Inflammatory macrophage treated with lipopolysaccharide for 4 hours (primary cell): ENCODE measurements at places on chromosomes 16 and 17.

- DNase-seq, result no peak
Measured at GRCh38 chr17:70091696-70092095, 16.7 kb downstream of the KCNJ16 start.

DNA sequence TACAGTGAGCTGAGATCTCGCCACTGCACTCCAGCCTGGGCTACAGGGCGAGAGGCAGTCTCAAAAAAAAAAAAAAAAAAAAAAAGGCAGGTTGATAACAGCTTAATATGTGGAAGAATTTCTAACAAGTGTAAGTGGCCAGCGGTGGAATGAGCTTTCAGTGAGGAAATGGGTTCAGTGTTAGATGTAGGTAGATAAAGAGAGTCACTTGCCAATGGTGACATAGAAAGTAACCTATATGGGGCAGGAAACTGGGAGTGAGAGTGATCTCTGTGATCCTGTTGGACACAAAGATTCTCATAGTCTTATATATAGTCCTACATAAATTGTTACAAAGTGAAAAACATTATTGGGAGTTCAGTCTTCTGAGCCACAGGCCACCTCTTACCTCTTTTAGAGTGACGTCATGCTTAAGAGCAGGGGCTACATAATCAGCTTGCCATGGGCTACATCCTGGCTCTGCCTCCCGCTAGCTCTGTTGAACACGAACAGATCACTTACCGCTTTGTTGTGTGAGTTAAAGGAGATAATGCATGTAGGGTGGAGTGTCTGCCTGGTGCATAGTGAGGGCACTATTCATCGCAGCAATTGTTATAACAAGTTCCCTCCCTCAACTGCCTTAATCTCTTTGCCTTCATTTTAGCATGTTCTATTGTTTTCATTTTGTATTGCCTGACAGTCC, 110.2 kb upstream of the ELAC2 start:
- no peak for DNase-seq

GRCh38 chr17:49110509-49110908, 22.1 kb upstream of the B4GALNT2 start:
- no peak for DNase-seq

DNA sequence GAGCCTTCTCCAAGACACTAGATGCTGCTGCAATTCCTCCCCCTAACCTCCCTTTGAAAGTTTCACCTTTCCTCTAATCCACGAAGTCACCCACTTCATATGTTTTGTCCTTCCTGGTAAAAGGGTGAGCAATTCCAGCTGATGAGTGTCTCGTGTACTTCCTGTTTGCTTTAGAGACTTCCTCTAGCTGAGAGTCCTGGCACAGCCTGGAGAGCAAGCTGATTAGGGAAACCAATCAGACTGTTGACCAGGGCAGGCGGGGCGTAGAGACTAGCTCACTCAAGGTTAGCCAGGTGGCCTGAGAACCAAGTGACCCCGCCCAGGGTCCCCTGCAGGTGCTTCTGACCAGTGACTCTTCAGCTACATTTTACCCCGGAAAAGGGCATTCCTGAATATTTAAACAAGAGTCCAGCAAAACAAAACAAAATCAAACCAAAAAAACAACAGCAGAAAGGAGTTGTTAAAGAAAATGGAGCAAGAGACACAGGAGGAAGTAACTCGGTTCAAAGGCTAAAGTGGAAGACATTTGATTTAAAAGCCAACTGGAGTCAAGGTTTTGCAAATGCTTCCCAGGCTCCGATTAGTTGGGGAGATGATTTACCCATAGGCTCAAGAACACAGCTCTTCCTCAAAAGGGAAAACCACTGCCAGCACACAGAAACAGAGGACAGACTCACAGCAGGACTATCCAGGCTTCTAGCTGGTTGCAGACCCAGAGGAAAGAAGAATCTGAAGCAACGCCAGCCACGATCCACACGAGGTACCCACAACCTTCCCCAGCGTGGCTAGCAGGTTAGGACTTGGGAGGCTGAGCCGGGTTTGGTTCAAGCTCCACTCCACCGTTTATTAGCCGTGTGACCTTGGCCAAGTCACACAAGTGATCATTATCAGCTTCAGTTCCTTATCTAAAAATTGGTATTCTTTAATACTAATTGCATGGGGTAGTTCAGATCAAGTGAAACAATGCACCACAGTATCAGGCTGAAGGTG, 13.4 kb downstream of the HSPB9 start:
- peak; percentile 86 for DNase-seq

- peak; percentile 33 for DNase-seq
Measured at GRCh38 chr16:11681976-11682654, 13.9 kb downstream of the SNN start.

GRCh38 chr17:56880571-56880970, 33.3 kb downstream of the TRIM25 start:
- DNase-seq, result no peak

DNA sequence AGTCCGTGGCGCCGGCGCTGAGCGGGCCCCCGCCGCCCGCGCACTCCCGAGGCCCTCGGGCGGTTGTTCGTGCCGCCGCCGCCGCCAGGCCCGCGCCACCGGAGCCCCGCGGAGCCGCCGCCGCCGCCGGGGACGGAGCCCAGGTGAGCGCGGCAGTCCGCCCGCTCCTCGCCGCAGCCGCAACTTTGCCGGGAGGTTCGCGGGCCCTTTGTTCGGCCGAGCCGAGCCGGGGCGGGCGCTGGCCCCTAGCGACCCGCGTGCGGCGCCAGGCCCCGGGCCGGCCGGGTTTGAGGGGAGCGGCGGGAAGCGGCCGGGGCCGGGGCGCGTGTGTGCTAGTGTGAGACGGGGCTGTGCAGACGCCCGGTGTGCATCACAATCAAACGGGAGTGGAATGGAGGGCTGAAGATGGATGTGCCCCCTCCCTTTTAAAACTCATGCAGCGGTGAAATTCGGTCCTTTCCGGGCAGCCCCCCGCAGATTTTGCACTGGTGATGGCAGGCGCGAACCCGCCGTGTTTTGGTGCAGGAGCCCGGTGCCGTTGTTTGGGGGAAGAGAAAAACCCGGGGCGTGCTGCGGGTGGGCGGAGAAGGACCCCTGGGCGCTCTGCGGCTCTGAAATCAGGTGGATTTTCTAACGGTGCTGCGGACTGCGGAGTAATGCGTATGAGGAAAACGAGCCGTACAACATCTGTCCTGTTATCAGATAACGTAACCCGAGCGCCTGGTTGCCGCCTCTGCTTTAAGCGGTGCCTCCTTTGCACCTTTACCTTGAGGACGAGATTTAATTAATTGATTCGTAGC, 823 bp downstream of the TNRC6C start:
- no peak for DNase-seq

DNA sequence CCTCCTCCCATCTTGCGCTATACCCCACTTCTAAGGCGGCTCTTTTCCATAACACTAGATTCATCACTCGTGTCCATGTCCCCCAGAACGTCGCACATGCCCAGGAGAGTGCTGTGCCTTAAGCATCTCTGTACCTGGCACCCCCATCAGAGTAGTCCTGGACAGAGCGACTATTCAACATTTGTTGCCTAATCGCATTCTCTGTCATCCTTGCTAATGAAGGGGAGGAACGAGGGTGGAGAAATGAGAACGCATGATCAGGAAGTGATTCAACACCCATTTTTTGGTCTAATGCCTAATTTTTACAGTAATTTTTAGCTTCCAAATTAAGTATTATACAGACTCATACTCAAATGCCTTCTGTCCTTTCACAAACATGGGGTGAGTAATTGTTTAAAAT, 53.2 kb downstream of the SLC39A11 start:
- DNase-seq, result no peak

DNA sequence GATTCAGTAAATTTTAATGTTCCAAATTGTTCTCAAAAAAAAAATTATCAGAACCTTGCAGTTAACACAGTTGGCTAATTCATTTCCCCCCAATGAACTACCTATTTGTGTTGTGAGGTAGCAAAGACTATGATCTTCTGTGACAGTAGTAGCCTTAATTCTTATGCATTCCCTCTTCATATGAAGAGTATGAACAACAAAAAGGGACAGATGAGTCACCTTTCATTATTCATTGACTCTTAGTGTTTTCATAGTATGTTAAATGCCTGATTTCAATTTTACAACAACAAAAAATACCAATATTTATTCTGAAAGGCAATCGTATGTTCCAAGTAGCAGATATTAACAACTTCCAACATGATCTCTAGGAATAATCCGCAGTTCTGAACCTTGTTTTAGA, 3.6 kb upstream of the SLFN11 start:
- no peak for DNase-seq

DNA sequence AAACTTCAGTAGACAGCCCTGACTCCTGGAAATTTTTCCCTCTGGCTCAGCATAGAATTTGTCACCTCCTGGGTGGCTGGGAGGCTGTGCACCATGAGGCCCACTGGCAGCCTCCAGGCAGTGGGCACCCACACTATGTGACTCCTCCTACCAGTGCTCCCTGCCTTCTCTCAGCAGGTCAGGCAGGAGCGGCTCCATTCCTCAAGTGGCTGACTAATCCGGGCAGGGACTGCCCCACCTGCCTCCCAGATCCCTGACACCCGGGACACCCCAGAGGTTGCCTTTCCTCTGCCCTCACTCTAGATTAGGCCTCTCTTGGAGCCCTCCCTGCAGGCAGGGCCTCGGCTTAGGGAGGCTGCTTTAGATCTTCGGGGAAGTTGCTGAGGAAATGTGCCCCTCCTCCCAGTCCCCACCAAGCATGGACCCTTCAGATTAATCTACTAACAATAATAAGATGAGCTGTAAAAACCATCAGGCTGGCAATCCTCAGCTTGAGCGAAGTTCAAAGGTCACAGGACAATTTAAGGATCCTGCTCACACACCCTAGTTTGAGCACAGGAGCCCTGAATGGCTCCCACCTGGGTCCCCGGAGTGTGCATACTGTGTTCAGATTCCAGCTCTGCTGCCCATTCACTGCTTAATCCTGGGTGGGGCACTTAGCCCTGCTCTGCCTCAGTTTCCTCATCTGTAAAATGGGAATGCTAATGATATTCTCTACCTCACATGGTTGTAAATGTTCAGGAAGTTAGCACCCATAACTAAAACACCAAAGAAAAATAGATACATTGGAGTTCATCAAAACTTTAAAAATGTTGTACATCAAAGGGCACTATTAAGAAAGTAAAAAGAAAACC, 10.0 kb upstream of the MYCBPAP start:
- no peak for DNase-seq

- no peak for DNase-seq
Measured at GRCh38 chr17:36863676-36864612, 73.3 kb upstream of the LHX1 start.

- peak; percentile 7 for DNase-seq
Measured at GRCh38 chr17:75625813-75626486, 7.3 kb upstream of the SMIM5 start.

- DNase-seq, result peak; percentile 70
Measured at GRCh38 chr17:80737106-80738019, 192.7 kb downstream of the RPTOR start.

DNA sequence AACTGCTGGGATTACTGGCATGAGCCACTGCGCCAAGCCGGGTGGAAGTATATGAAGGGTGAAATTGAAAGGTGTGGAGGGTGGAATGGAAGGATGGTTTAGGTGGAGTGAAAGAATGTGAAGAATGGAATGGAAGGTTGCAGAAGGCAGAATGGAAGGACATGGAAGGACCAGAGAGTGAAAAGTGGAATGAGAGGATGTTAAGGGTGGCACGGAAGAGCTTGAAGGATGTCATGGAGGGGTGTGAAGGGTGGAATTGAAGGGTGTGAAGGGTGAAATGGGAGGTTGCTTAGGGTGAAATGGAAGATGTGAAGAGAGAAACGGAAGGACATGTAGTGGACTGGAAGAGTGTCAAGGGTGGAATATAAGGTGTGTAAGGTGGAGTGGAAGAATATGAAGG, 16.2 kb downstream of the MIS12 start:
- no peak for DNase-seq

GRCh38 chr17:34626121-34626681, 46.8 kb downstream of the TMEM132E start:
- no peak for DNase-seq

- DNase-seq, result no peak
Measured at GRCh38 chr17:39212841-39213480, 12.8 kb downstream of the STAC2 start.

GRCh38 chr17:28712032-28712704, 480 bp upstream of the PROCA1 start:
- DNase-seq, result peak; percentile 75

GRCh38 chr17:51251010-51251409, 8.8 kb downstream of the MBTD1 start:
- DNase-seq, result no peak

GRCh38 chr17:42129109-42129837, 6.7 kb downstream of the HSPB9 start:
- DNase-seq, result peak; percentile 59

DNA sequence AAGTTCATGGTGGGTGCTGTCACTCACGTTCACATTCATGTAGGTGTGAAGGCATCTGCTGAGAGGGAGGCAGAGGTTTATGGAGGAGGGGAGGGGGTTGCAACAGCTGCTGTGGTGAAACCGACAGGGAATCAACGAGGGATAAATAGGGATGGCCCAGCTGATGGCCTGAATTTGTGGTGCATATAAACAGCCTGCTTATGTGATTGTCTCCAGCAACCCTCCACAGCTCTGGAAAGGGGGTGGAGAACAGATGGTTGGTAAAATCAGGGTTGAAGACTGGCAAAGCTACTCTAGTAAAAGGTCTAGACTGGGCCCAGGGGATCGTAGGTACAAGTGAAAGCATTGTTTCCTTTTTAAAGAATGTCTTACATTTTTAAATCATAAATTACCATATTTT, 53.7 kb downstream of the IQCK start:
- no peak for DNase-seq

DNA sequence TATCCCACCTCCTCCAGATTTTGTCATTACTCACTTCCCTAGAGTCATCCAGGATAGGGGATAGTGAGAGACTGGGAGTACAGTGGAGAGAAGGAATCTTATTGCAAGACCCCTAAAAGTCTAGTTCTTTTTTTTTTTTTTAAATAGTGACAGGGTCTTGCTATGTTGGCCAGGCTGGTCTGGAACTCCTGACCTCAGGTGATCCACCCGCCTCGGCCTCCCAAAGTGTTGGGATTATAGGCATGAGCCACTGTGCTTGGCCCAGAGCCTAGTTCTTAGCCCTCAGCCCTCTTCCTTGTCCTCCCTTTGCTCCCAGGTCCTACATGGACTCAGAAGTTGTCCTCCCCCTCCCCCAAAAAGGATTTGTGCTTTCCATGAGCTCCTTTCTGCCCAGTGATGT, 2.7 kb upstream of the CHRNB1 start:
- DNase-seq, result no peak

DNA sequence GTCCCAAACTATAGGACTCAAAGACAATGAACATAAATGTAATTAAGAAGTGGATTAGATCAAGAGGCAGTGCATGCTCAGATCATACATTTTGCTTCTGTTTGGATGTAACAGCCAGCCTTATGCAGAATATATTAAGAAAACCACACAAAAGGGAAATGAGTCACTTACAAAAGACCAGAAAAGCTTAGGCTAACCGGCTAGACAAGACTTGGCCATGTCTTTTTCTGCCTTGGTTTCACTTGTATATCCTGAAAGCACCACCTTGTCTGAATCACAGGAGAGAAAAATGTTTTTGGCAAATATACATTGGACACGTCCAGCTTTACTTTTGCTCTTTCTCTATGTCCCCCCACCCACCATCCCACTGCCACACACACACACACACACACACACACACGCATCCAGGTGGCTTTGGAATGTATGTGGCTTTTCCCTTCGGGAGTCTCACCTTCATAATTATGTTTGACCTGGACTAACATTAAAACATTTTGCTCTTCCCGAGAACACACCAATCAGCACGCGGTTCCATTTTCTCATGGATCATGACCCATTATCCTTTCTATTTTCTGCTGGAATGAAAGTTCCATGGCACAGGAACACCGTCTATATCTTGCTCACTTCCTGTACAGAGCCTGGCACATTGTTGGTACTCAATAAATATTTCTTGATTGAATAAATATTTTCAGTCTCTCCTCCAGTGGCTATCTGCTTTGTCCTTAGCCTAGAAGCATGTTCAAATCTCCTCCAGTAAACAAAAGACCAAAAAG, 64.6 kb downstream of the CDK5R1 start:
- DNase-seq, result peak; percentile 44
